ENCODE measurements at places on chromosomes 1 and 21. TPM values are rescaled to one million over a fixed set of nuclear protein-coding genes. Genes with fewer than 3 reads are reported as not detected.

GRCh38 chr1:55347866-55348265, 132.7 kb upstream of the USP24 start:
- no peak for DNase-seq

DNA sequence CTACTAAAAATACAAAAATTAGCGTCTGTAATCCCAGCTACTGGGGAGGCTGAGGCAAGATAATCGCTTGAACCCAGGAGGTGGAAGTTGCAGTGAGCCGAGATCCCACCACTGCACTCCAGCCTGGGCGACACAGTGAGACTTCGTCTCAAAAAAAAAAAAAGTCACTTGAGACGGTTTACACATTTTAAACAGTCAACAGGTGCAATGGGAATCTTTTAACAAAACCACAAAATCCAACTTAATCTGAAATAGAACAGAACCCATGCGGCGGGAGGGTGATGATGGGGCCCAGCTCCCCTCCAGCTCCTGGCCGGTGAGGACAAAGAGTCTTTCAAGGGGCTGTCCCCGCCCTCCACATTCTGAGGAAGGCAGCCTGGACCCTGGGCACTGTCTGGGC, 48.3 kb downstream of the TP73 start:
- no peak for DNase-seq

The RNU1-4 gene
- under 0.01 TPM for total RNA-seq

DNA sequence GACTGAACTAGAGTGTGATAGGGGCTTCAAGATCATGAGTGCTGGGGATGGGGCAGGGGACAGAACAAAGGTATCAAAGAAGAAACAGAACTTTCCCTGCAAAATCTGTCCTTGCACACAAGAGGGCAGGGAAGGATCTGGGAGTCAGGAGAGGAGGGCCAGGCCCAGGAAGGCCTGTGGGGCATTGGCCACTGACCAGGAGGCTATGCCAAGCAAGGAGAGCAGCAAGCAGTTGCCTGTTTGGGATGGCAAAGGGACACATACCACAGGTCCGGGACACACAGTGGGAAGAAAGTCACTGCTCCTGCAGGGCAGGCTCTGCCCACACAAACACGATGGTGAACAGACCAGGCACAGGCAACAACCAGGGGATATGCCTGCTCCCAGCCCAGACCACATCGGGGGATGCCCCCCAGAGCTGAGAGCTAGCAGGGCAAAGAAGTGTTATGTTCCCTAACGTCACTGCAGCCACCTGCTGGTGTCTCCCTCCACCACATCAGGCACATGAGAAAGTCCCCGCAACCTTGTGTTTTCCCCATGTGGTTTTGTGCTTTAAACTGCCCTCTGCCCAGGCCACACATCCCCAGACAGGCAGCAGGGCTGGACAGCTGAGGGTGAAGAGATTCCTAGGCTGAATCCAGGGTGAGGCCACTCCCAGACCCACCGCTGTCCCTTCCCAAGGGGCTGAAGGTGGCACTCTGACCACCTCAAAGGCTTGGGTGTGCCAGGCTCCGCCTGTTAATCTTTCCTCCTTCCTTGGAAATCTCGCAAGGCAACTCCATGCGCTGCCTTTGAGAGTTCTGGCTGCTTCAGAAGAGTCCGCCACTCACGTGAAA, 53.6 kb downstream of the KIF21B start:
- DNase-seq = peak; percentile 39

- no peak for DNase-seq
Measured at GRCh38 chr1:112904071-112904830, 51.7 kb downstream of the SLC16A1 start.

The HAPLN2 gene
- not detected for total RNA-seq

Measured in right lobe of liver (tissue), 6 donors.